Activated T-cell treated with anti-CD3 and anti-CD28 coated beads, Interleukin-2, amount 50 U/mL, for 4 hours (primary cell): ENCODE measurements at places on chromosomes 7 and 10.

- no peak for DNase-seq
Observed at GRCh38 chr7:135236727-135237126, 3.1 kb downstream of the STRA8 start.

DNA sequence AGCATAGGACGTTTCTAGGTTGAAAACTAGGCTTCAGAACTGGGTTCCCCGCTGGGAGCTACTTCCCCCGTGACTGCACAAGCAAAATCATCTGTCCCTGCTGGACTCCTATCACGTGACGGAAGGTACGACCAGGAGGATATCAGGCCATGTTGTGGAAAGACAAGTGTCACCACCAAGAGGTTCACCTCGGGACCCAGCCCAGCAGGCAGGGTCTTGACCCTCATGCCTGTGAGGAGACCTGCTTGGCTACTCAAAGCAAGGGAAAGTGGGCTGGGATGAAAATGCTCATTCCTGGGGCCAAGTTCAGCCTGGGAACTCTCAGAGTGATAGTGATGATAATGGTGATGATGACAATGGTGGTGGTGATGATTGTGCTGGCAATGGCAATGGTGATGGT is 32.3 kb upstream of the DPYSL4 start:
- no peak for DNase-seq

DNA sequence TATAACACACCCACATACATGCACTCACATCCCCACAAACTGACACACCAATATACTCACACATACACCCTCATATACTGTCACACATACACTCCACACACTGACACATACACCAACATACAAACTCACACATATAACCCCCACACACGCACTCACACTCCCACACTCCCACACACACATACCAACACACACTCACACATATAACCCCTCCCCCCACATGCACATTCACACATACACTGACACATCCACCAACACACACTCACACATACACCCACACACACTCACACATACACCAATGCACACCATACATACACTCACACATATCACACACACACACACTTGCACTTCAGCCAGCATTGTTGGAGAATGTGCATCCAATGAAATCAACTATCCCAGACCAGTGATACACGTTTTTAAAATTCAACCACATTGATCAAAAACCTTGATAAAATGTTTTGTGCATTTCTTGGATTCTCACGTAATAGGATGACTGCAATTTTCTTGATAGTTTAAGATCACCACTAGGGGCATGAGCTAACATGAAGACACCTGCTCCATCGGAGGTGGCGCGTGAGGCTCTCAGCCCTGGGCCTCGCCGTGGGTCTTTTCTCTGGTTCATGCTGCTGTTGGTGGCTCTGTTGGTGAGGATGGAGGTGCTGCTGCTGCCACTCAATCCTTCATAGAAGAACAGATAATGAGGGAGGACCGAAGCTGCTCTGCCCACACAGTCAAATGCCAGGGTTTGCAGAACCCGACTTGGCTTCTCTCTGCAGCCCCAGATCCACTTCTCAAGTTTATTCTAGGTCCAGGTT is 32.1 kb upstream of the CHST15 start:
- DNase-seq = no peak

GRCh38 chr10:26430641-26431163 is 7.4 kb upstream of the APBB1IP start:
- DNase-seq = no peak

DNA sequence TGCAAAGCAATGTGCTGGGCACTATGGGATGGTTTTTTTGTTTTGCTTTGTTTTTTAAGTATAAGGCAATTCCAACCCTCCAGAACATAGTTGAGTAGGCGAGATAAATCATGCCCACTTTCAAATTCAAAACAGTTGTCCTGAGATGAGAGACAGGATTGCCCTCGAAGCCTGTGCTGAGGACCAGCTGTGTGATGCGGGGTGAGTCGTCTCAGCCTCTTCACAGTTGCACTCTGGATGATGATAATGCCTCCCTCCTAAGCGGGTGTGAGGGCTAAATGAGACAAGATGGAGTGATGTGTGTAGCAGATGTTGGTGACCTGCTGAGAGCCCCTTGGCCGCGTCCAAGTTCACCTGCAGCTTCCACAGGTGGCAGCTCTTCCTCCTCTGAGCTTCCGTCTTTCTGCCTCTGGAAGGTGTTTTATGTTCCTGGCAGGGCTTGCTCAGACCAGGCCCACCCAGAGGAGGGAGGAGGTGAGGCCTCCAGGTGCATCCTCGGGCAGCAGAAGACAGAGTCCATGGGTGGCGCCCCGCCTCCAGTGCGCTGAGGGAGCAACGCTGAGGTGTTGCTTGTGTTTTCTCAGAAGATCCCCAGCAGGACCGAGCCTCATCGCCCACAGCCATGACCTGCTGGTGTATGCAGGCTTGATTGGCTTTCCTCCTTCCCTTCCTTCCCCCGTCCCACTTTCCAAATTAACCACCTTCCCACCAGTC is 30.6 kb downstream of the ECHDC3 start:
- no peak for DNase-seq

DNA sequence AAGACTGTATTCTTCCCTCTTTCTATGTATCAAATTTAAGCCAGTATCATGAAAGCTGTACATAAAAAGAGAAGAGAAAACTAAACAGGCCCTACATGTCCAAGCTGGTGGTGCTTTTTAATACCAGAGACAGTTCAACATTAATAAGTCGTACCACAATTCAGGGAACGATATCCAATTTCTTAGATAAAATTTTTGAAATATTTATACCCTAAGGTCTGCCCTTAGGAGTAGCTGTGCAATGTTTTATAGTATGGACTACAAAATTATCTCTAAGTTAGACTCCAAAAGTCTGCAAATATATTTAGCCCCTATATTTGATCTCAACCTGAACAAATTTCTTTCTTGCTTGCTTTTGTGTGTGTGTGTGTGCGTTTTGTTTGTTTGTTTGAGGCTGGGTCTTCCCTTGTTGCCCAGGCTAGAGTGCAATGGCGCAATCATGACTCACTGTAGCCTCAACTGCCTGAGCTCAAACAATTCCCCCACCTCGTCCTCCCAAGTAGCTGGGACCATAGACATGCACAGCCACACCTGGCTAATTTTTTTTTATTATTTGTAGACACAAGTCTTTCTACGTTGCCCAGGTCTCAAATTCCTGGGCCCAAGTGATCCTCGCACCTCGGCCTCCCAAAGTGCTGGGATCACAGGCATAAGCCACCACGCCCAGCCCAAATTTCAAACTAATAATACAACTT is 13.2 kb downstream of the ARHGAP19 start:
- no peak for DNase-seq

DNA sequence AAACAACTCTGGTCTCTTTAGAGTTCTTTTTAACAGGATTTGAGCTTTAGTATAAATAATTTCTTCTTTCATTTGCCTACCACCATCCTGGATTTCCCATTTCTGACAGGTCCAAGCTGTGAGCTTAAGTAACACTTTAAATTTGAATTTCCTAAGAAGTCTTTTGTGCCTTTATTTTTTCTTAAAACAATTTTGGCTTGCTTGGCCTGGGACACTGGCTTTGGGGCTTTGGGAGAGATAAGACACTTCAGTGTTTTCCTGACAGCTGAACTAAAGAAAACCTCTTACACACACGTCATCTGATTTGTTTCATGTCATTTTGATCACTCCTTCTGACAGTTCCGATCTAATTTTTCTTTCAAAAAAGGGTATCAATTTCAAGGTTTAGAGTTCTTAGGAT is 121.3 kb upstream of the BMPER start:
- no peak for DNase-seq

DNA sequence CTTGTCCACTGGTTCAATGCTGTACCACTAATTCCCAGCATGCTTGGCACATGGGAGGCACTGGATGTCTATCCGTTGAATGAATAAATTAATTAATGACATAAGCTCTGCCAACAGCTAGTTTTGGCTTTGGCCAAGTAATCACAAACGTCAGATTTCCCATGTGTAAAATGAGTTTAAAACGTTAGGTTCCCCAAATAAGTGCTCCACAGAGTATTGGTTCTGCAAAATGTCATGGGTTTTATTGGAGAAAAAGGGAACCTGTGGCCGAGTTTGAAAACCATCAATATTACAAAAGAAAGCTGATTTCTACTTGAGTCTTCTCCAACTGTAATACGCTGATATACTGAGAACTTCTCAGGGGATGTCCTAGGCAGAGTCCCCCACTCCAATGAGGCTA is 23.2 kb downstream of the ELMO1 start:
- no peak for DNase-seq

- DNase-seq = no peak
Observed at GRCh38 chr10:12687996-12688395, 313.5 kb downstream of the CCDC3 start.

- no peak for DNase-seq
Observed at GRCh38 chr10:14904316-14904732, 25.7 kb downstream of the SUV39H2 start.
